ENCODE measurements at places on chromosomes 4 and X. TPM values are rescaled to one million over a fixed set of nuclear protein-coding genes. Genes with fewer than 3 reads are reported as not detected.

Gene PAGE2
- not detected for total RNA-seq

Gene PAGE4
- total RNA-seq, result not detected

Gene MAP9
- total RNA-seq, result 6.9 TPM

Gene DKK2
- total RNA-seq, result not detected

Gene SLC25A14
- total RNA-seq, result 9.1 TPM
